ENCODE measurements at places on chromosomes 13 and 19.
A peak's percentile ranks its signal among the peaks of the same experiment; 100 is the strongest.

DNA sequence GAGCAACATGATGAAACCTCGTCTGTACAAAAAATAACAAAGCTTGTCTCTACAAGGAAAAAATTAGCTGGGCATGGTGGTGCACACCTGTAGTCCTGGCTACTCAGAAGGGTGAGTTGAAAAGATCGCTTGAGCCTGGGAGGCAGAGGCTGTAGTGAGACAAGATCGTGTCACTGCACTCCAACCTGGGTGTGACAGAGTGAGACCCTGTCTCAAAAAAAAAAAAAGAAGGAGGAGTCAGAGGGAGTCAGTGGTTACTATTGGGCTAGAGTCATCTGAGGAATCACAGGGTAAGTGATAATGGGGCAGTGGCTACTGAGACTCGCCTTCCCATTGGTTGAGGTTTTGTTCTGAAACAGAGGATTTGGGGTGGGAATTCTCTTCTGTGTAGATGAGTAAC lies 1.9 kb upstream of the GPI start:
- no peak for DNase-seq

DNA sequence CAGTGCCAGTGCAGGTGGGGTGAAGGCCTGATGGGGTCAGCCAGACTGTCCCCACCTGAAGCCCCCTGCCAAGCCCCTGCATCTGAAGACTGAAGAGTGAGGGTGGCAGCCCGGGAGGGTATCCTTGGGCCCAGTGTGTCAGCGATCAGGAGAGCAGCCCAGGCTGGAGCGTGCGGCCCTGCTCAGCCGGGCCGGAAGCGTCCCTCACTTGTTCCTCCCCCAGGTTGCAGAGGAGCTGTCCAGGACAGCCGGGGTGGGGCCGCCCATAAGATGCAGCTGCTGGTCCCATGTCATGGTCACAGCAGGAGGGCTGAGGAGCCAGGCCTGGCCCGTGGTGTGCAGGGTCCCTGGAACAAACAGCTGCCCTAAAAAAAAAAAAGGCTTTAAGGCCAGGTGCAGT lies 55.4 kb downstream of the KDM4B start:
- no peak for DNase-seq

- peak; percentile 76 for DNase-seq
Measured at GRCh38 chr19:58059003-58059670, at the start of gene ZNF135. Gene ZNF135, plus strand, starts transcription at chr19:58059282. Its CDS starts 721 bp downstream, at chr19:58060003.

DNA sequence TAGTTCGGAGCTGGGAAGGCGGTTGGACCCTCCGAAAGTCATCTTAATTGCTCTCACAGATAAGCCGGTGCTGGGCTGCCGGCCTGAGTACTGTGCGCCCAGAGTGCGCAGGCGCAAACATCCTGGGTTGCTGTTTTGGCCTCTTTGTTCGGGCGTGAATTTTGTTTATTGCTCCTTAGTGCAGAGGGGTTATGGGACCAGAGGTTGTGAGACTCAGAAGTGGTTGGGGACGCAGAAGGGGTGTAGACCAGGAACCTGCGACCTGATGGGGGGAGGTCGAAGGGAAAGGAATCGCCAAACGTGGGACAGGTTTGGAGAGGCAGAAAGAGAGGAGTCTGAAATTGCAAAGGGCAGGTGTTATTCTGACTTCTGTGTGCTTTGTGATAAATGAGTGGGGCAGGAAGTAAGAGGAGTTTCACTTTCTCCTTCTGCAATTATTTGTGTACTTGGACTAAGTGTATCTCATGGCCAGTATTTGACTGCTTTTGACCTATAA lies 607 bp upstream of the ZNF566 start:
- peak; percentile 70 for DNase-seq

- DNase-seq = no peak
Measured at GRCh38 chr13:45162821-45163220, 38.0 kb downstream of the KCTD4 start.

GRCh38 chr13:71979616-71980015 lies 112.6 kb upstream of the DACH1 start:
- DNase-seq = no peak

DNA sequence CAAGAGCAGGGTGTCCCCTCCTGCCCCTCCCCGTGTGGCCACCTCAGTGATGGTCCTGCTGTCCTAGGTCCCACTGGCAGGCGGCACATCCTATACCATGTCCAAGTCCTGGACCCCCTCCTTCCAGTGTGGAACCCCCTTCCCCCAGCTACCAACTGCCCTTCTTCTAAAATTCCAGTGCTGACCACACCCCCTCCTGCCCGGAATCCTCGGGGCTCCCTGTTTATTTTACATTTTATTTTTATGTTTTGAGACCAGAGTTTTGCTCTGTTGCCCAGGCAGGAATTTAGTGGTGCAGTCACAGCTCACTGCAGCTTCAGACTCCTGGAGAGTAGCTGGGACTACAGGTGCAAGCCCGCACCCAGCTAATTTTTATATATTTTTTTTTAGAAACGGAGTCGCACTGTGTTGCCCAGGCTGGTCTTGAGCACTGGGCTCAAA lies 945 bp upstream of the CPAMD8 start:
- no peak for DNase-seq

GRCh38 chr13:32036757-32037156 lies 5.2 kb downstream of the FRY start:
- DNase-seq = no peak

GRCh38 chr13:74280795-74281490 lies 146.7 kb upstream of the KLF12 start:
- DNase-seq = no peak

DNA sequence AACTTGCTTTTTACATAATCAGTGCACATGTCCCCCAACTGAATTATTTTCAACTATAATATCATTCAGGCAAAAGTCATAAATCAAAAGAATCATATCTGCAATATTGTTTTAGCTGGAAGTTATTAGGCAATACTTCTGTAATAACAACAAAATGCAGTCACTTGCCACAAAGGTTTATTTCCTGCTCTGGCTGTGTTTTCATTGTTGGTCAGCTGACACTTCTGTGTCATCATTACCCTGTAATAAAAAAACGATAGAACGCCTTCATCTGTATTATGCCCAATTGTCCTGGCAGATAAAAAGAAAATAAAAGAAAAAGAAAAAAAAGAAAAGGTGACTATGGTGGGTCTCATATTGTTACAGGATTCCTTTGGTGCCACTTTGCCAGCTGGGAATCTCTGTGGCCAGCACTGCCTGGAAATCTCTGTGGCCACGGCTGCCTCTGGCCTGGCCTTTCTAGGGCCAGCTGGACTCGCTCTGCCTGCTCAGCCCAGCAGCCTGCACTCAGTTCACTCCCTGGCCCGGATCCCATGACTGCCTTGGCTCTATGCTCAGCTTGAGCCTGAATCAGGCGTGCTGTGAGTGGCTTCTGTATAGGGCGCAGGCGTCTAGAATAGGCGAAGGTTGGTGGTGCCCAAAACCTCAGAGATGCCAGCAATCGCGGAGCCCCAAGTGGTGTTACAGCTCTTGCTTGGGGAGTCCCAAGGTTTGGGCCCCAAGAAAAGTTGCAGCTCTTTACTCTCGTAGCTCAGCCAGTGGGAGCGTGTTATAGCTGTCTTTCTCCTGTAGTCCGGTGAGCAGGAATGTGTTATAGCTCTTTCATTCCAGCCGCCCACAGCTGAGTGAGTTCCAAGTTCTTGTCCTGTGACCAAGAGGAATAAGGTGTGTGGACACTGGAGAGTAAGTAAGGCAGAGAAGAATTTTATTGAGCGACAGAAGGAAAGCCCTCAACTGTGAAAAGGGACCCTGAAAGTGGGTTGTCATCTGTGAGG lies 1227.1 kb downstream of the SLITRK1 start:
- no peak for DNase-seq

- DNase-seq = no peak
Measured at GRCh38 chr19:54521022-54521859, 18.6 kb downstream of the LAIR2 start.

- DNase-seq = no peak
Measured at GRCh38 chr13:65868099-65868498, 1362.0 kb downstream of the PCDH9 start.

GRCh38 chr13:37029617-37030016 lies 29.0 kb downstream of the EXOSC8 start:
- no peak for DNase-seq

DNA sequence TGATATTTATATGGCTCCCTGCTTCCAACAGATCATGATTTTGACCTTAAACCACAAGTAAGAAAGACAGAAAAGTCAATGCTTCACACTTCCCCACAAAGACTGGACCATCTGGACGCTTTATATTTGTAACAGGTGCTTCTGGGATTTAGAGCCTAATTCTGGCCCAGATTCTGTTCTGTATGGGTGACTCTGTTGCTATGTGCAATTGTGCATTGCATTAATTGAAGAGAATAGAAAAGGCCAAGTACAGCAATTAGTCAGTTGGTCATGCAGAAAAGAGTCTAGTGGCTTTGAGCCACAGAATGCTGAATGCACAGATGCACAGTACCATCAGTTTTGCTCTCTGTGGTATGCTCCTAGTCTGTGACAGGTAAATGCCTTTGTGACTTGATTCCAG lies 657.4 kb upstream of the ATXN8OS start:
- no peak for DNase-seq
